Activated CD4-positive, CD25-positive, alpha-beta regulatory T cell (primary cell): ENCODE measurements at places on chromosomes 1 and 21.

DNA sequence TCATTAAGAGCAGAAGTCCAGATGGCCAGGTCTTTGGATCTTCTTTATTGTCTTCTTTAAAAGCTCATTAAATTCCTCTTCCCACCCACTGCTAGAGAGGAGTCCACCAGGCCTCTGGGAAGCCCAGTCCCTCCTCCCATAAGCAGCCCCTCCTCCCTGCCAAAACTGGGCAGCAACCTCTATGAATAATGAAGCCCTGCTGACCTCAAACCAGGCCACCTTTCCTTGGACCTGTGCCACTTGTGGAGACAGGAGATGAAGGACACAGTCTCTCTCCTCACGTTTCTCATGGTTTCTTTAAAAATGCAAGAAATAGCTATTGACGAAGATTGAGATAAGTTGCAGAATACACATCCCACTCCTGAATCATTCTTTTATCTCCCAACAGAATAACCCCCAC lies 112.8 kb downstream of the EDEM3 start:
- no peak for DNase-seq

DNA sequence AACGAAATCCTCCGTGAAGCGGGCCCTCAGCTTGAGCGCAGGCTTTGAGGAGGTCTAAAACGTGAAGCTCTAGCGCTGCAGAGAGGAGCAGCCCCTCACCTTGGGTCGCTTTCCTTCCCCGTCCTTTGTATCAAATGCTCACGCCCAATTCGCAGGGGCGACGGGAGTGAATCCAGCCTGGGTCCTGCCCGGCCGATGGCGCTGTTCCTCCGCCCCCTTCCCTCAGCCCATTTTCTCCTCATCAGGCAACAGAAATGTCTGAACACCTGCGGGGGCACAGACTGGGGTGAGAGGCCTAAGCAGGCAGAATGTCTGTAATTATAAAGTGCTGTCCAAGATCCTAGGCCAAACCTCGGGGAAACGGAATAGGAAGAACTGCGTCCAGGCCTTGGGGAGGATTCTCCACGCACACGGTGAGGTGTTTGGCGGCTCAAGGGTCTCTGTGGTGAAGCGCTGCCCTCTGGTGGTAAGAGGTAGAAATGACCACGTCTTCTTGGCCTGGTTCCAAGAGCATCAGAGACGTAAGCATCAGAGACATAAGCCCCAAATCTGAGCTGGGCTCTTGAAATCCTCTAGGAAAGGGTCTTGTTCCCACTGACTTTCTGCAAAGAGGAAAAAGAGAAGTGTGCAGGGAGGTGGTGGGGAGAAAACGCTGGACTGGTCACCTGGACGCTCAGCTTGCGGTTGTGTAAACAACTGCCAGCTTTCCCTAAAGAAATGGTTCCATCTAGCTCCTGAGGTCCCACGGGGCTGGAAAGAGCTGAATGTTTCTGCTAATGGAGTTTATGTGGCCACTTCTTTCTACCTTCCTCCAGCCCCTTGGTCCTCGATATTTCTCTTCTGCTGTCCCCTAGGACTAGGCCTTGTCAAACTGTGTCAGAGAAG lies 92.1 kb upstream of the CD53 start:
- DNase-seq: peak; percentile 56

- DNase-seq: no peak
Observed at GRCh38 chr1:87243573-87243972, 85.1 kb upstream of the LMO4 start.

- no peak for DNase-seq
Observed at GRCh38 chr21:42384989-42385388, 10.9 kb downstream of the TMPRSS3 start.

GRCh38 chr1:185857442-185857841 lies 123.3 kb downstream of the HMCN1 start:
- DNase-seq: no peak

GRCh38 chr1:87137342-87137739 lies 191.3 kb upstream of the LMO4 start:
- no peak for DNase-seq

DNA sequence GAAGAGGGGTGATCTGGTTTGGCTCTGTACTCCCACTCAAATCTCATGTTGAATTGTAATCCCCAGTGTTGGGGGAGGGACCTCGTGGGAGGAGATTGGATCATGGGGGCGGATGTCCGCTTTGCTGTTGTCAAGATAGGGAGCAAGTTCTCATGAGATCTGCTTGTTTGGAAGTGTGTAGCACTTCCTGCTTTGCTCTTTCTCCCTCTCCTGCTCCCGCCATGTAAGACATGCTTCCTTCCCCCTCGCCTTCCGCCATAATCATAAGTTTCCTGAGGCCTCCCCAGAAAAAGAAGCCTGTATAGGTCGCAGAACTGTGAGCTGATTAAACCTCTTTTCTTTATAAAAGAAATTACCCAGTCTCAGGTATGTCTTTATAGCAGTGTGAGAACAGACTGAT lies 27.9 kb downstream of the MYOM3 start:
- DNase-seq: no peak

DNA sequence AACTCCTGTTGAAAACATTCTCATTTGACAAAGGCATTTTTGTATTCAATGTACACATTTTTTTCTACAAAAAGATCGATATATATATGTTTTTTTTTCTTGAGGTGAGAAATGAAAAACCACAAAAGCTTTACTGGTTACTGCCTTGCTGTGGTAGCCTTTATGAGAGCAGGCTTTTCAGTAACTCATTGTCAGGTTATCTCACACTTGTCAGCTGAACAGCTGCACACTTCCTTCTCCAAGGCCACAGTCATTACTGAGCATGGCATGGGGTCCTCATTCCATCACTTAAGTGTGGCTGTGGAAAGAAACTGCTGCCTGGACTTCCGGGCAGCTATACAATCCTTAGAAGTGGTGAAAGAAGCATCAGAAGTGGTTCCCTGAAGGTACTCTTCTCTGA lies 169.3 kb upstream of the ZP4 start:
- DNase-seq: no peak

- no peak for DNase-seq
Observed at GRCh38 chr1:168871531-168871930, 142.5 kb upstream of the DPT start.

DNA sequence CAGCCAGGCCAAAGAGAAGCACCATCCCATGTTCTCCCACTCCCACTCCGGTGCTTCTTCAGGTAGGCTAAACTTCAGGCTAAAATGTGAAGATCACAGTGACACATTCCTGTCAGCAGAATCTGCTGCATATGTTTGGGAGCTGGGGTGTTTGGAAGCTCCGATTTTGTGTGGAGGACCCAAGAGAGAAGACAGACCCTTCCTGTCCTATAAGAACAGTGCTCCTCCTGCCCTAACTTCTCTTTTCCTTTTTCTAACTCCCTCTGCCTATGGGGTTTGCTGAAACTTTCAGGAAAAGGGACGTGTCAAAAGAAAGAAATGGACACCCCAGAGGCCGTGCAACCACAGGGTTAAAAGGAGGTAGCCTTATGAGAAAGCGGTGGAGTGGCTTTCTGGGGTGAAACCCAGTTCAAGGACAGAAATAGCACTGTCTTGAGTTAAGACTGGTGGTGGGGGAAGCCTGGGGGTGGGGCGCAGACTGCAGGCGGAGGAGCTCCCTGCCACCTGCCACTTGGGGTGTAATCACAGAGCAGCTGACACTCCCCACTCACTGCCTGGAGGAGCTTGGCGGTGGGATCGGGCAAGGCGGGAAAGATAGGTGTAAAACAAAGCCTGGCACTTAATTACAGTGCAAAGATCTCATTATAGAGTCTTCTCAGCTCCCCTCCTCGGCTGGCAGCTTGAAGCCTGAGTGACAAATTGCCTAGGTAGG lies 645 bp upstream of the TLR5 start:
- DNase-seq: no peak

DNA sequence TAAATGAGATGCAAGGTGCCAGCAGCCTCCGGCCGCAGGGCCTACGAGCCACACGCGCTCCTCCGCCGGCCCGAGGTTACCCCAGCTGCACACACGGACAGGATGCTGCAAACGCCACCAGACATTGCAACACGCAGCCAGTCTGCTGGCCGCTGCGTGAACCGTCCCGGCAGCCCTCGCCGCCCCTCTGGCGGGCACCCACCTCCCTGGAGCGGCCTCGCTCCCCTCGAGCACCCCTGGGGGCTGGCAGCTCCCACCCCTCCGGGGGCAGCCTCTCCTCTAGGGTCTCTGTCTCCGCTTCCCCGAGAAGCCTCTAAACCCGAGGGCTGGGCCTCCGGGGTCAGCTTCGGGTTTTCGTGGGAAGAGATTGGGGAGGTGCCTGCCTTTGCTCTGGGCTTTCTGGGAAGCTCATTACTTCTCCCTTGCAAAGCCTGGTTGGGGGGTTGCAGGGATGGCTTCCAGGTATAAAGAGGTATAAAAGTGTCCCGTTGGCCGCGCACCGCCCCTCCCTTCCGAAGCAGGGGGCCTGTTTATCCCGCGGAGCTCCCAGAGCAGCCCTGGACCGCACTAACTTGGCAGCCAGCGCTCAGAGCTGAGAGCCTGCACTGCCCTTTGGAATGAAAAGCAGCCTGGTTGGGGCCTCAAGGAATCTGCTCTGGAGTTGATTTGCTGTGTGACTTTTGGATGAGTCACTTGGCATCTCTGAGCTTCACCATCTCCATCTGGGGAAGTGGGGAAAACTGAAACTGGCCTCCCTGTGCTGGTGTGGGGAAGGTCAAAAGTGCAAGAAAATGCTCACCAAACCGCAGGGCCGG lies 21.8 kb downstream of the DHRS3 start:
- DNase-seq: no peak

GRCh38 chr1:51954783-51955182 lies 35.7 kb downstream of the RAB3B start:
- no peak for DNase-seq

DNA sequence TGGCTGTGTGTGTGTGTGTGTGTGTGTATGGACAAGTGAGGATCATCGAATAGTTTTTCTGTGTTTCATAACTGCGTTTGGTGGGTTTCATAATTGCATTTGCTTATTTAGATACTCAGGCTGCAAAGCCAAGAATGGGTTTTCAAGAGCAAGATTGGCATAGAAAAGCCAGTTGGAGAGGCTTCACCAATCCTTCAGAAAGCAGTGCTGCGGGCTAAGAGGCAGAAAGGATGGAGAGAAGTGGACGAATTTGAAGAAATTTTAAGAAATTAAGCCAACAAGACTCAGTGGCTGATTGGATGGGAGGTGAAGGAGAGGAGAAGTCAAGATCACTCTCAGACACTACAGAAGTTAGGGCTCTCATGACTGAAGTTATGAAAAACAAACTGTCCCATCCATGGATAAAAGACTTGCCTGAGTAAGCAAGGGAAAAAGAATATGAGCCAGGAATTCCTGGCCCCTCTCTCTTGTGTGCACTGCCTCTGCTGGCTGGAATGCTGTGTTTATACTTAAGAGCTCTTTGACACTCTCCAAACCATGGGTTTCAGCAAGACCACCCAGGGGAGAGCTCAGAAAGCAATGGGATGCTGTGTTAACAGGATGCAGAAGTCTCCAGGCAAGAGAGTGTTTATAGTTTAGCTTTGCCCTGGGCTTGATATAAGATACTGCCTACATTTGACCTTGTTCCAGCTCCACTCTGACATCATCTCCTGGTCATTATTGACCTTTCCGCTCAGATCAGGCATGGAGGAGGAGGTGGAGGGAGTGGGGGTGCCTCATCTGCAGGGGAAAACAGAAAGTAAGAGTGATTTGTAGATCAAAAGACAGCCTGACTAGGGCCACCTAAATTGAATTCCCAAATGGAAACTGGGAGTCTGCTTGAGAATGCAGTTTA lies 232.0 kb upstream of the PLXNA2 start:
- DNase-seq: no peak

DNA sequence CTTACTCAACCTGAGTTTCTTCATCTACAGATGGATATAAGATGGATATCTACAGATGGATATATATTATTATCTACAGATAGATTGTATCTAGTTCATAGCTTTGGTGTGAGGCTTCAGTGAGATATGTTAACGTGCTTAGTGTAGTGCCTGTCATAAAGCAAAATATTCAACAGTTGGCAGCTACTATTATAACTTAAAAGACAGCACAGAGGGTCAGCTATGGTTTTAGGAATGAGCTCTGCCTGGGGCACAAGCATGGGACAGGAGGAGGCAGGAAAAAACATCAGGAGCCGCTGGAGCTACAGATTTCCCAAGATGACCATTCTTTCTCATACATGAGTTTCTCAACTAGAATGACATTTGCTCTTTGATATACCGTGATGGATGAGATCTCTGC lies 1.3 kb upstream of the CYB5R1 start:
- no peak for DNase-seq

- no peak for DNase-seq
Observed at GRCh38 chr21:32717851-32718316, 9.9 kb downstream of the SYNJ1 start.

DNA sequence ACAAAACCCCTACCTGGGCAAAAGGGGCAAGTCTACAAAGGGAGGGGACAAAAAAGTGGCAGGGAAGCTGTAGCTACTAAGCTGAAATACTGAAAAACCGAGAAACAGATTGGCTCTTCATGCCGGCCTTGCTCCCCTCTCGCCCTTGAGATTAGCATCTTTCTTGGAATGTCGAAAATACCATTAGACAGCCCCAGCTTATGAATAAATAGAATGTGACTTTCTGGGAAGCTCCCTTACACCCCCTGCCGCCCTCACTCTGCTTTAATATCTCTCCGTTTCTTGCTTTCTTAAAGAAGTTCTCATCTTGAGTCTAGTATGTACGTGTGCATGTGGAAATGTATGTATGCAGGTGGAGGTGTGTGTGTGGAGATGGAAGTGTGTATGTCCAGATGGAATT lies 14.1 kb downstream of the TRAF3IP3 start:
- DNase-seq: no peak

- DNase-seq: no peak
Observed at GRCh38 chr1:147478521-147478920, 62.8 kb upstream of the BCL9 start.

DNA sequence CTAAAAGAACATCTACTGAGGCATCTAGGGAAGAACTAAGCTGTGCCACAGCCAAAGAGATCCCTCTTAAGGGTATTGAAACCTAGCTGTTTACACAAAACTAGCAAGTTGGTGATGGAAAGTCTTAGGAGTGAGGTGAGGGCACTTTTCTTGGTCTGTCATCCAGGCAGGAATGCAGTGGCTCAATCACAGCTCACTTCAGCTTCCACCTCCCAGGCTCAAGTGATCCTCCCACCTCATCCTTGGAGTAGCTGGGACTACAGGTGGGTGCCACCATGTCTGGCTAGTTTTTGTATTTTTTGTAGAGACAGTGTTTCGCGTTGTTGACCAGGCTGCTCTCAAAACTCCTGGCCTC lies 2.4 kb downstream of the PLEKHO1 start:
- no peak for DNase-seq

- DNase-seq: no peak
Observed at GRCh38 chr21:42031816-42032215, 21.7 kb upstream of the ZBTB21 start.

DNA sequence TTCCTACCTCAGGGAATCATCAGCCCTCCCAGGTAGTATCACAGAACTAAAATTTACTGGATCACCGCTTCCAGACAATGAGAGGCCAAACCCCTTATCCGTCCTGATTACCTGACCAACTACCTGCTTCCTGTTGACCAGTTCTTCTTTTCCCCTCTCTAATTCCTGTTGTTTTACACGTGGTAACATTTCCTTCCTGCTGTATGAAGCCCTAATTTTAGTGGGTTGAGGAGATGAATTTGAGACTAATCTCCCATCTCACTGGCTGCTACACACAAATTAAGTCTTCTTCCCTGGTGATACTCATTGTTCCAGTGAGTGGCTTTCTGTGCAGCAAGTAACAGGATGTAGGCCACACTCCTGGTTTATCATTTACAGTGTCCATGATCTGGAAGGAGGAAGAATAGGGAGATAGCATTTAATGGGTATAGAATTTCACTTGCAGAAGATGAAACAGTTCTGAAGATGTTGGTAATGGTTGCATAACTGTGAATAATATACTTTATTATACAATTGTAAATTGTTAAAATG lies 2112.9 kb downstream of the NCAM2 start:
- DNase-seq: no peak
